ENCODE measurements at places on chromosomes 6 and 20.

DNA sequence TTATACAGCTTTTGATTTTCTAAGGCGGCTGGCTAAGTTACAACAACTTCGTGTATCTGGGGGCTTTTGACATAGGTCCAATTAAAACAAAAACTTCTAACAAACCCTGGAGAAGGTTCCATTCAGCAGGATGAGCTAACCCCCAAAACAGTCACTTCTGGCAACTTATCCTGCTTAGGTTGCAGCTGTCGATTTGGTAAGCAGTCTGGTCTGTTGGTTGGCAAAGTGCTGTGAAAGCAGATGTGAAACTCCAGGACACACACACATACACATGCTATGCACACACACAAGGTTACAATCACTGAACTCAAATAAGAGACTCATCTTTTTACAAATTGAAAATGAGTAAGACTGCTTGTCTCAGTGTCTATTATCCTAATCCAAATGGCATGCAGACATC, 119.0 kb upstream of the STMND1 start:
- DNase-seq, result no peak

DNA sequence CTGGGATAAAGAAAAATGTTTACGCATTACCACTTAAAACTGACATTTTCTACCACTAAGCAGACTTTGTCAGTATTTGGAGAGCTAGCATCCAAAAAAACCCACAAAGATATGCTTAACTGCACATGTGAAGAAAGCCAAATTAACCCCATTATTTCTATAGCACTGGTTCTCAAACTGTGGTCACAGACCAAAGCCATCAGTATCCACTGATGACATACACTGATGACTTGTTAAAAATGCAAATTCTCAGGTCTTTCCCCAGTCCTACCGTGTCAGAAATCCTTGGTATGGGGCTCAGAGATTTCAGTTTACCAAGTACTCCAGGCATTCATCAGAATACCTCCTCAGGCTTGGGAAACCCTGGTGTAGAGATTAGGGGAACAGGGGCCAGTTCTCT, 230.2 kb downstream of the PTPRK start:
- no peak for DNase-seq

DNA sequence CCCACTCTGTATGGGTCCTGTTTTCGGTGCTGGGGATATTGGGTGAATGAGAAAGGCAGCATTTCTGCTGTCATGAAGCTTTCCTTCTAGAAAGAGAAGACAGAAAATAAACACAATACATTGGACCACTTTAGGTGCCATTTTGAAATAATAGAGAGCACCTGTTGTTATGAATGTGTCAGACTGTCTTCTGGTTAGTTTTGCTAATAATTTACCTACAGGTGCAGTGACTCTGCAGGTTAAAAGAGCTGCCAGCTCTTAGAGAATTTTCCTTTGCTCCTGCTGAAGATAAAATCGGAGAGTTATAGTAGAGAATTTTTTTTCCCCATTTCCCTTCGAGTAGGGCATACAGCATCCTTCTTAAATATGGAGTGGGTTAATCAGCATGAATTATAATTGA, 21.9 kb upstream of the GCLC start:
- no peak for DNase-seq

DNA sequence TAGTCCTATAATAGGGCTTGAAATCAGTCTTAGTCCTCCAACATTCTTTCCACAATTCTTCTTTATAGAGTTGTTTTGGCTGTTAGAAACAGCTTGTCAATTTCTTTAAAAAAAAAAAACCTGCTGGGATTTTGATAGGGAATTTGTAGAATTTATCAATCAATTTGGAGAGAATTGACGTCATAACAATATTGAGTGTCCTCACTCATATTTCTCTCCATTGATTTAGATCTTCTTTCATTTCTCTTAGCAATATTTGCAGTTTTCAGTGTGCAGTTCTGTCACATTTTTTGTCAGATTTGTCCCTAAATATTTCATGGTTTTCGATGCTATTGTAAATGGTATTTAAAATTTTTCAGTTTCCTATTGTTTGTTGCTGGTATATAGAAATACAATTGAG, 5.3 kb upstream of the LINC00237 start:
- no peak for DNase-seq

DNA sequence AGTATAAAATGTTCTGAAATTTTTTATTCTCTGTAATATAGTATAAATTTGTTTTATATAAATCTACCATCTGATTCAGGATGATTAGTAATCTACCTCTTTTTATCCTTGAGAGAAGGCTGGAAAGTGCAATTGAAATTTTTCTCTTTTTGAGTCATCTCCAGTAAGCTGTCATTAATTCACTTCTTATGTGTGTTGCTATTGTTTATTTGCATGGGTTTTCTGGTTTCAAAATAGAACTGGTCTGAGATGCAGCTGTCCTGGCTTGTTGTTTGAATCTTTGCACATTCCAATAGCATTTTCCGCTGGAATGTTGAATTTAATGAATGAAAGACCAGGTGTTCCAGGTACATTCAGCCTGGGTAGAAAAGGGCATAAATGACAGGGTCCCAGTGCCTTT, 24.3 kb upstream of the TAB2 start:
- DNase-seq, result no peak

GRCh38 chr20:2793471-2793870, 7.0 kb downstream of the CPXM1 start:
- DNase-seq, result no peak

- DNase-seq, result no peak
These were observed 66.3 kb upstream of the DYNLRB1 start for GRCh38 chr20:34449674-34450592.

GRCh38 chr6:169981568-169981967, 230.1 kb downstream of the ERMARD start:
- DNase-seq, result no peak

DNA sequence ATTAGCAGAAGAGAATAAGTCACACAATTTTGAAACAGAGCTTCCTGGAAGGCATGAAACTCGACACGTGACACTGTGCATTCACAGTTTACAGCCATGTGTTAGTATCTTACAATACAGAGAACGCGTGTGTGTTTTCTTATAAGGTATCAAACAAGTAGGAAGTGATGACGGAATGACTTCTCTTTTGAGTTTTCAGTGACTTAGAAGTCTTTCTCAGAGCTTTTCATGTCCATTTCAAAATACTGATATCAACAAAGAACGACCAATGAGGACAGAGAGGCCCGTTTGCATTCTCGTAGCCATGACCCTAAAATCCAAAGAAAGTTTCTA, 36.6 kb upstream of the DUSP22 start:
- no peak for DNase-seq

DNA sequence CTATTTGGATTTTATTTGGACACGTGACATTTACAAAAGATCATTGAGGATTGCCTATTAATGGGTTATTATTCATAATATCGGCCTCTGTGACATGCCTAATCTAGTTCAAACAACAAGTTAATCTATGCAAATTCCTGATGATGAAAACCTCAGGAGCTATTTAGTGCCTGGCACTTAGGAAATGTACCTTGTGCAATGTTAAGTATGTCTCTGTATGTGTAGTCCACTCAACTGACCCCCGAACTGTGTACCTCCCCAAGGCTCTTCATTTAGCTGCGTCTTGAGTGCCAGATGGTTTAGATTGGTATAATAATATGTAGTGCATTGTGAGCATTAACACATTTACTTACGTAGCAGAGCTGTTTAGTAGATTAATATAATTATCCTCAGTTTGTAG, 6.9 kb downstream of the LAMA2 start:
- DNase-seq, result no peak

- no peak for DNase-seq
These were observed 36.7 kb downstream of the PTPRA start for GRCh38 chr20:2909953-2910352.

DNA sequence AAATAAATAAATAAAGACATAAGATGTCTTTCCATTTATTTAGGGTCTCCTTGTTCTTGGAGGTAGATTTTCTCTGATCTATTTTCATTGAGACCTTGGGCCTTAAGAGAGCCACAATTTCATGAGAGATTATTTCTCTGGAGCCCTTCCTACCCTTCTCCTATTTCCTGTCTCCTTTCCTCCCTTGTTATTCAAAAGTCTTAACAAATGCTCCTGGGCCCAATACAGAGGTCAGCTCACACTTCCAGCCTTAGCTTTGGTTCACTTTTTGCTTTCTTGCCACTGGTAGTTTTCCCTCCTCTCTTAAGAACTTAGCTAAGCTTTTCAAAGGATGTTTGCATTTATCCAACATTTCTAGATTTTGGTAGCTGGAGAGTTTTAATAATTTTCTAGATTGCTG, 44.0 kb downstream of the PTPRA start:
- no peak for DNase-seq

DNA sequence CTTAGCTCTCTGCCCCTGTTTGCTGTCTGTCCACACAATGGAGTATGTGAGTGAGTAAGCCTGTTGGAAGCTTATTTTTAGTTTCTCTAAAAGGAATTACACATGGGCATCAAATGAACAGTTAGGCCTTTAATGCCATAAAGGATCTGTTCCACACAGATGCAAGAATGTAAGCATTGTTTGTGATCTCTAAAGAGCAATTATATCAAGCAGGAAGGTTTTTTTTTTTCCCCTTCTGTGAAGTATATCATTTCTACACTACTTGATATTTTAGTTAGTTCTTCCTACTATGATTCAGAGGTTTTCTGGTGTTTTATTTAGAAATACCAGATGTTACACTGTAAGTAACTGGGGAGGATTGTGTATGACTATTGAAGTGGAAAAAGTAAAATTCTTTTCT, 627.5 kb downstream of the COL12A1 start:
- DNase-seq, result no peak

- DNase-seq, result no peak
These were observed 11.1 kb downstream of the PPIL4 start for GRCh38 chr6:149534742-149535141.

GRCh38 chr20:63151554-63152321, 64.2 kb downstream of the YTHDF1 start:
- no peak for DNase-seq

GRCh38 chr20:50814438-50815161, 19.7 kb downstream of the BCAS4 start:
- no peak for DNase-seq

DNA sequence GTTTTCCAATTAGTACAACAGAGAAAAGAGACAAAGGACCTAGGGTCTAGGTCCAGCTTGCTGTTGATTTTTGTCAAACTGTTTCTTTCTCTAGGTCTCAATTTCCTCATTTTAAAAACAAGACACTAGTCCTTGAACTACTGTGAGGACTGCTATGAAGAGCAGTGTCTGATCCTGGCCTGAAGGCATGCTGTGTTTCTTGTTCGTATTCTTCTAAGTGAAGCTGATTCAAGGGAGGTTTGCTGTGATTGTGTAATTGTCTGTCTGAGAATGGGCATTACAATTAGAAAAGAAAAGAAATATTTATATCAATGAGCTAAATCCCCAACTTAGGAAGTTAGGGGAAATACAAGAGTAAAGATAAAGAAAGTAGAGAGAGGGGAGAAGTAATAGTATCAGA, 228.2 kb upstream of the SUPT3H start:
- no peak for DNase-seq

GRCh38 chr20:15742087-15742486, 831.2 kb downstream of the KIF16B start:
- no peak for DNase-seq

- no peak for DNase-seq
These were observed 34.7 kb downstream of the EFCAB8 start for GRCh38 chr20:32893263-32894025.

DNA sequence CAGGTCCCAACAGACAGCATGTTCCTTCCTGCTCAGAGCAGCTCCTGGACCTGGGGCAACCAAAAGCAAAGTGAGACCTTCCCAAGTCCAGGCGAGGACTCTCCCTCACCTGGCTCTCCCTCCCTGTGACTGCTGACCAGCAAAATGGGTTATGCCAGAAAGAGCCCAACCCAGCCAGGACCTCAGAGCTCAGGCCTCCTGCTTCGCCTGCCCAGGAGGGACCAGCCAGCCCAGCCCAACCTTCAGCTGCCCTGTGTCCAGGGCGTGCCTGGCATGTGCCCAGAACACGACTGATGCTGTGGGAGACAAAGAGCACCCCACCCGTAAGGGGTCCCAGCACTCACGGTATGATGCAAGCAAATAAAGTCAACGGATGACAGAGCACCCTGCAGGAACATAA, 74.0 kb upstream of the CST7 start:
- DNase-seq, result no peak

All from activated CD8-positive, alpha-beta memory T cell treated with anti-CD3 and anti-CD28 coated beads for 48 hours (primary cell).